ENCODE measurements at places on chromosomes 13 and 19.

DNA sequence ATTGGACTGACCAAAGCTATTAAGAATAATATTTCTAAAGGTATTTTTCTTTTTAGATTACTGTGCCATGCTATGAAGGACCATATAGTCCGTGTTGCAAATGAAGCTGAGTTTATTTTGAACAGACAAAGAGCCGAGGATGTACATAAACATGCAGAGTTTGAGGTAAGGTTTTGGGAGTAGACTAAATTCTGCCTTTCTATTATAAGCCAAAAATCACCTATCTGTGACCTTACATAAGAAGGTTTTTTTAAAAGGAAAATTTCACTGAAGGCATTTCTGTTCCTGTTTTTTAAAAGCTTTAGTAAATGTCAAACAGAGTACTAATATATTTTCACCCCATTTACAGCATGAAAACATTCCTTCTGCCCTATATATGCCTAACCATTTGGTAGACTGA, 127.4 kb downstream of the MAB21L1 start:
- DNase-seq: no peak

DNA sequence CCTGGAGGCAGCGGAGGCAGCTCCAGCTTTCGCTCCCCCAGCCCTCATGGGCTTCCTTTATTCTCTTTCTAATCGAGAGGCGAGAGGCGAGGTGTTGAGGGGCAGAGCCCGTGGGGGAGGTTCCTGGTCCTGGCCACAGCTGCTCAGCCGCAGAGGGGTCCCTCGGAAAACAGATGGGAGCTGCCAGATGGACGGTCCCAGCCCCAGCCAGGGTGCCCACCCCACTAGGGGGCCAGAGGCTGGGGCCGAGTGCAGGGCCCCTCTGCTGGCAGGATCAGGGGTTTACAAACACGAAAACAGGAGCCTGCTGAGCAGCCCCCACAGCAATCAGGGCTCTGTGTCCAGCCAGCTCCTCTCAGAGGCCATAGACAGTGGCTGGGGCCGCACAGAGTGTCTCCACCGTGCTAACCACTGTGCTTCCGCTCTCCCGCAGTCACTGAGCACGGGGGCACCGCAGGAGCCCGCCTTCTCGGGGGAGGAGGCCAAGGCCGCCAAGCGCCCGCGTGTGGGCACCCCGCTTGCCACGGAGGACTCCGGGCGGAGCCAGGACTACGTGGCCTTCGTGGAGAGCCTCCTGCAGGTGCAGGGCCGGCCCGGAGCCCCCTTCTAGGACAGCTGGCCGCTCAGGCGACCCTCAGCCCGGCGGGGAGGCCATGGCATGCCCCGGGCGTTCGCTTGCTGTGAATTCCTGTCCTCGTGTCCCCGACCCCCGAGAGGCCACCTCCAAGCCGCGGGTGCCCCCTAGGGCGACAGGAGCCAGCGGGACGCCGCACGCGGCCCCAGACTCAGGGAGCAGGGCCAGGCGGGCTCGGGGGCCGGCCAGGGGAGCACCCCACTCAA, 182.2 kb downstream of the KDM4B start:
- no peak for DNase-seq

GRCh38 chr13:41004875-41005693, 14.0 kb downstream of the ELF1 start:
- peak; percentile 40 for DNase-seq

GRCh38 chr19:35404879-35405622, 34.2 kb downstream of the GPR42 start:
- DNase-seq: peak; percentile 89

DNA sequence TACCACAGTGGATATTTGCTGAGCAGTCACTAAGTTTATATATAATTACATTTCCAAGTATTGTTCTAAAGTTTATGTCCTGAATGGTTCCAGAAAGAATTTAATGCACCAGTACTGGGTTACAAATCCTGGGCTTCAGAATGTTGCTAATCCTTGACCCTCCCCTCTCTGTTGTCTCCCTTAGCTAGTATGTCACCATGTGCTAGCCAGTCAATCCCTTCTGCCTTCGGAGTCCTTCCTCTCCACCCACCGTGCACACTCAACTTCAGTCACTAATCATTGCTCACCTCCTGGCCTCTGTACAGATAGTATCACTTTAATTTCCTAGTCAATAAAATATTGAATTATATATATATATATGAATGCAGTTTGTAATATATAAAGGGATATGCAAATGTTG, 7.5 kb downstream of the FAM124A start:
- DNase-seq: no peak

- DNase-seq: no peak
Observed at GRCh38 chr13:26468265-26468801, 89.2 kb upstream of the WASF3 start.

DNA sequence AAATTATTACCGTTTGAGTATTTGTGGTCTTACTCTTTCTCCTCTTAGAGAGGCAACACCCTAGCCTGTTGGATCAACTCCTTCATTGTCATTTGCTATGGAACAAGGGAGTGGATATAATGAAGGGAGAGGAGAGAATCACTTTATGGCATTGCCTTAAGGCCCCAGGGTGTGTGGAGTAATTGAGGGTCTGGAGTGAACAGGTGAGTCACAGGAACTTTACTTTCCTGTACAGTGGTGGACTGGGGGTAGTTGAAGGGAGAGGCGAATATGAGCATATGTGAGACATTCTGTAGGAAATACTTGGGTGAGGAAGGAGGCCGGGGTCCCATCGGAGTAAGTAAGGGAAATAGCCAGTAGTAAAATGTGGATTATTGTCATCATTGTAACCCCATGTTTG, 17.0 kb downstream of the DGKH start:
- no peak for DNase-seq

- no peak for DNase-seq
Observed at GRCh38 chr13:74103970-74104555, 30.1 kb downstream of the KLF12 start.

GRCh38 chr13:99700468-99700867, 199.2 kb downstream of the TM9SF2 start:
- no peak for DNase-seq

GRCh38 chr13:51435002-51435578, 17.7 kb downstream of the INTS6 start:
- DNase-seq: peak; percentile 39

- peak; percentile 91 for DNase-seq
Observed at GRCh38 chr13:100394005-100394695, 194.4 kb downstream of the GGACT start.

- no peak for DNase-seq
Observed at GRCh38 chr19:13095393-13095784, 7.3 kb downstream of the LYL1 start.

DNA sequence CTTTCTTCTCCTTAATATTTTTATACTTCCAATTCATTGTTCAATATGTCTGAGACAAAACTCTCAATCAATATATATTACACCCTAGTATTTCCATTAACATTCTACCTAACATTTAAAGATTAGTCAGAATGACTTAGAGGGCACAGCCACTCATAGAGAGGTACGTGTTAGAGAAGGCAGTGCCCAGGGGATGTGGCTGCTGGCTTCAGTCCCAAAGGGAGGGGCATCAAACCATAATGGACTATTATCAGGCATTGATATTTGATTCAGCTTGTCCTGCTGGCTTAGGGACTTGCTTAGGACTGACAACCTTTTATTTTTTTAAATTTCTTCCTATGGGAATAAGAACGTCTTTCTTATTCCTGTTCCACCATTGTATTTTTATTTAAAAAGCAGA, 1392.0 kb upstream of the ATXN8OS start:
- DNase-seq: no peak

GRCh38 chr13:27168086-27168485, 3.5 kb downstream of the USP12 start:
- DNase-seq: no peak

DNA sequence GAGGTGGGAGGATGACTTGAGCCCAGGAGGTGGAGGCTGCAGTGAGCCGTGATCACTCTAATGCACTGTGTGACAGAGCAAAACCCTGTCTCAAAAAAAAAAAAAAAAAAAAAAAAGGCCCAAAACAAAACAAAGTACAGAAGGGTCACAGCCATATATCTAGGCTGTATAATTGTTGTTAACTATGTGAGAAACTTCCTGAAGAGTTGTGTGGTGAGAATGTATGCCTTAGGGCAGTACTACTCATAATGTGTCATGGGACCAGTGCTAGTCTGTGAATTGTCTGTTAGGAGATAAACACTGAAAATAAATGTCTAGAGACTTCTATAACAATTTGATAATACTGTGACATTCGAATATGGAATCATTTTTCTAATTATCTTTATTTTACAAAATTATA, 43.1 kb downstream of the PAN3 start:
- DNase-seq: peak; percentile 79

- DNase-seq: no peak
Observed at GRCh38 chr13:111359930-111360329, 39.5 kb downstream of the TEX29 start.

DNA sequence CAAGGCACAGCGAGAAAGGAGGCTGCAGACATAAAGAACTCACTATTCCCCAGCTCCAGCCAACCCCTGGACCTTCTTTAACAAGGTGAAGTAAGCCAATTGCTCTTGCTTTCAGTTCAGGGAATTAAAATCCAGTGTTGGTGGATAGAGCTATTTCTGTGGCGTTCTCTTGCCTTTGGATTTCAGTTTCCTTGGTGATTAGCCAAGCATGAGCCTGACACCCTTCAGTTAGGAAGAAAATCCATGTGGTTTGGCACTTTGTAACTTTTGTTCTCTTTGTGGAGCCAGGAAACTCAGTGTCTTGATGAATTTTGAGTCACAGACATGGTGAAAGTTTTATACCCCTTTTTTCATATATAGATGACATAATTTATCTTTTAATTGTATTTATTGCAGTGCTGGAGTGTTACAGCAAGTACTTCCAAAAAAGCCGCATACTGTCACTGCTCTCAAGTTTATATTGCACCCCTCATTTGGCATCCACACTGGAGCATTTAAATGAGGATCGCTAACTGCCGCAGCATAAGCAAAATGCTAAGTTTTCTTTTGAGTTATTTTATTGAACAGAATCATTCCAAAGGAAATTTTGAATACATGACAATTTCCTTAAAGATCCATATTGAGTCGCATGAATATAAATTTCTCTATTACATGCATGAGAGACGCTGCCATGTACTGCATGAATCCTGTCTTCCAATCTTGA, 406.8 kb downstream of the MYO16 start:
- peak; percentile 17 for DNase-seq

DNA sequence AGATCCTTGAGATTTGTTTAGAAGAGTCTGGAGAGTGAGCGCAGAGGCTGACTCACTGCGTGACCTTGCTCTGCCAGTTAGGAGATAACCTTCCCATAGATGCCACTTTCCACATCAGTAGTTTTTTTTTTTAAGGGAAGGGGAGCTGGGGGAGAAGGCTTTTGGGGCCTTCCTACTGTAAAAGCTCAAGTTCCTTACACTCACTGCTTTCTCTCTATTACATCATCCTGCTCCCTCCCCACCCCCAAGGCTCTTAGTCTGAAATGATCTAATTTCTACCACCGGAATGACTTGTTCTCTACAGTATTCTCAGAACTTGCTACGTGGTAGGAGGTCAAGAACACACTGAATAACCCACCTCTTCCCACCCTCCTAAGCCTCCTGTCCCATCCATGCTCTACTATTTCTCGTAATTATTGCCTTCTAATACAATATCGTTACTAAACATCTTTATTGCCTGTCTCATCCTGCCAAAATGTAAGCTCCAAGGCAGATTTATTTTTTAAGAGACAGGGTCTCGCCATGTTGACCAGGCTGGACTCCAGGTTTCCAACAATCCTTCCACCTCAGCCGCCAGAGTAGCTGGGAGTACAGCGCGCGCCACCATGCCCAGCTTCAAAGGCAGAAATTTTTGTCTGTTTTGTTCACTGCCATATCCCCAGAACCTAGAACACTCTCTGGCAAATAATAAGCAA, 1.2 kb downstream of the LONP1 start:
- DNase-seq: peak; percentile 90

DNA sequence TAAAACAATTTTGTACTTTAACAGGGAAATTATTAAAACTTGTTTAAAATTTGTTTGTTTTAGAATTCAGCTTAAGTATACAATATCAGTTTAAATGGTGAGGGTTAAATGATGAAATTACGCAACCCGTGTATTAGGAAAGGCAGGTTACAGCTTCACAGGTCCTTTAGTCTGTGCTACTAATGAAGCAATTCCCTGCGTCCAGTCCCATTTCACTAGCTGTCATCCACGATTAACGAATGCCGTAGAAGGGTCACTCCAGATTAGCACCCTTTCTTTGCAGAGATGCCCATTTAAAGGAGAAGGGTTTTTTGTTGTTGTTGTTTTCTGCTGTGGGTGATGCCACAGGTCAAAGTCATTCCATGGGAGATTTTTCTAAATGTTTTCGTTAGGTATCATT, 457.6 kb upstream of the SLC10A2 start:
- DNase-seq: no peak

DNA sequence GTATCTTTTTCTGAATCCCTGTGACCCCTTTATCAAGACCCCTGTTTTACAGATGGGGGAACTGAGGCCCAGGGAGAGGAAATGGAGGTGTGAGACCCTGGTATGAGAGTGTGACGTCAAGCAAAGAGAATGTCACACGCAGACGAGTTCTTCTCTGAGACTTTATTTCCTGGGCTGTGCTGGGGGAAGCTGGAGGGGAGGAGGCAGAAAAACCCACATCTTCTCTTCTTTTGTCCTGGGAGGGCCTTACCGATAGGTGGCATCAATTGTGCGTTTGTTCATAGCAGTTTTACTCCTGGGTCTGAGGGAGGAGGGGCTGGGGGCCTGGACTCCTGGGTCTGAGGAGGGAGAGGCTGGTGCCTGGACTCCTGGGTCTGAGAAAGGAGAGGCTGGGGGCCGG, 4.9 kb upstream of the KLK15 start:
- peak; percentile 12 for DNase-seq

DNA sequence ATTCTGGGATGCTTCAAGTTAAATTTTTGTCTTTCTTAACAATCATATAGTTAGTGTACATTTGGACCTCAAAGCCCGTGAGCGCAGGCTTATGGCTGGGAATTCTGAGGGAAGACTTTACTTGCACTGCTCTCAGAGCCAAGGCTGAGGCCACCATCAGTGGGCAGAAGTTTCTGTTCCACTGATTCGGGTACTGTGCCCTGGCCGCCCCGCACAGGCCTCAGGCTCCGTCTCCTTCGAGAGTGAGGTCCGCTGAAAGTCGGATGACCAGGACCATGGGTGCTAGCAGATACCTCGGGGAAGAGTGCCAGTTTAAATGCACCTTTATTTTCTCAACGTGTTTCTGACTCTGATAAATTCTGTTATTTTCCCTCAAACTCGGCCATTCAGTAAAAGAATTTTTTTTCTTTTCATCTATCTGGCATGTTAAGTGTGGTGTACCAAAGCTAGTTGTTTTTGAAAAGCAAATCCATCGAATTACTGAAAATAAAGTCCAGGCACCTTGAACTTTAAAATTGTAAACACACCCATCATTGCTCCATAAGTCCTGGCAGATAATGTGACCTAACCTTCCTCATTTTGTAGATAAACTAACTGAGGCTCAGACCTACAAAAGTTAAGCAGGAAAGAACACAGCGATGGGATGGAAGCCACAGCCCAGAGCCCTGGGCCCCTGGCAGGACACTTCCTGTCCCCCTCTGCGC, 126.7 kb downstream of the SOX1 start:
- DNase-seq: no peak

GRCh38 chr13:113564331-113565023, 20.1 kb upstream of the TFDP1 start:
- no peak for DNase-seq

GRCh38 chr13:28471421-28471820, 23.5 kb downstream of the FLT1 start:
- DNase-seq: no peak

- DNase-seq: peak; percentile 63
Observed at GRCh38 chr13:30119476-30119875, 187.9 kb downstream of the KATNAL1 start.

GRCh38 chr19:40407714-40408597, 5.2 kb downstream of the PRX start:
- DNase-seq: no peak
